Fibroblast of pulmonary artery (primary cell): ENCODE measurements at places on chromosomes 6 and 20.
A peak's percentile ranks its signal among the peaks of the same experiment; 100 is the strongest.

DNA sequence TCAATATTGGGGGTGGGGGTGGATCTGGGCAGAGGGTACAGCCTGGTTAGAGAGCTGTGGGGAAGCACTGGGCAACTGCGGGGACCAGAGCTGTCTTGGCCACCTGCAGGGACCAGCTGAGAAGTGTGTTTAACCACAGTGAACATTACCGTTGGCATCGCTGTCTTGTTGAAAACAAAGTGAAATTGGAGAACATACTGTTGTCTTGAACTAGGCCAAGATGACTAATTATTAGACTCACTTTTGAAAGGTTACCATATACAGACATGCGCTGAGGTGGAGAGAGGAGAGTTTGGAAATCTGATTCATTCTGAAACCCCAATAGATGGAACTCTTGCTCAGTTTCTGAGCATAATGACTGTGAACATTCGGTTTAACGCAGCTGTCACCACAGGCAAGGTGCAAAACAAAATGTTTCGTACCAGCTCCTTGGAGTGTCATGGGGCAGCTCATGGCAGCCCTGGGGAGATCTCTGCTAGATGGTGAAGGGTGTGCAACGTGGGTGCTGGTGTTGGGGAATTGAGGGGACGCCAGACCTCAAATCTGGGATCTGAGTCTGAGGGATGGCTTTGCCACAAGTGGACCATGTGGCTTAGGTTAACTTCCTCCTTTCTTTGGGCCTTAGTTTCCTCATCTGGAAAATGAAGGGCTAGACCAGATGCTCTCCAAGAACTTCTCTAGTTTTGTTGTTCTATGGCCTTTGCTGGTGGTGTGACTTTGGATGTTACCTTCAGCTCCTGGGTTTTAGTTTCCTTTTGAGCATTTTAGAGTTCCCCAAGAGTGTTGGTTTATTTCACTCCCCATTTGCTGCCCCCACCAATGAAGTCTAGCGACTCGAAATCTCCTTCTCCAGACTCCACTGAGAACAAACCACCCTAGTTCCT is 24.6 kb upstream of the GTSF1L start:
- DNase-seq: peak; percentile 75

GRCh38 chr6:137928286-137928685 is 61.2 kb downstream of the TNFAIP3 start:
- DNase-seq: no peak

DNA sequence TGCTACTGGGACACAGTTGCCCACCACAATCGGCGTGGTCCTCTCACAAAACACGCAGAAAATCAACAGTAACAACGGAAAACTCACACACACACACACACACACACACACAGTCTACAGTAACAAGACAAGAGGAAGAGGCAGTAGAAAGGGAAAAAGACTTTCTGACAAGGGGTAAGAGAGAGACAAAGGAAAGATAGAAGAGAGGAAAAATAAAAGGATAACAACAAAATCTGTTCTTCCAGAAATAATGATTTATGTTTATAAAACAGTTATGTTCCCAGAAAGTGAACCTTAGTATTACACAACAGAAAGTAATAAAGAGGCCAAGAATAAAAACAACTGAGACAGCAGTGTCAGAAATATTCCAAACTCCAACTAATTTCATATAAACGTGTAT is 2.9 kb downstream of the RANBP9 start:
- DNase-seq: peak; percentile 56

DNA sequence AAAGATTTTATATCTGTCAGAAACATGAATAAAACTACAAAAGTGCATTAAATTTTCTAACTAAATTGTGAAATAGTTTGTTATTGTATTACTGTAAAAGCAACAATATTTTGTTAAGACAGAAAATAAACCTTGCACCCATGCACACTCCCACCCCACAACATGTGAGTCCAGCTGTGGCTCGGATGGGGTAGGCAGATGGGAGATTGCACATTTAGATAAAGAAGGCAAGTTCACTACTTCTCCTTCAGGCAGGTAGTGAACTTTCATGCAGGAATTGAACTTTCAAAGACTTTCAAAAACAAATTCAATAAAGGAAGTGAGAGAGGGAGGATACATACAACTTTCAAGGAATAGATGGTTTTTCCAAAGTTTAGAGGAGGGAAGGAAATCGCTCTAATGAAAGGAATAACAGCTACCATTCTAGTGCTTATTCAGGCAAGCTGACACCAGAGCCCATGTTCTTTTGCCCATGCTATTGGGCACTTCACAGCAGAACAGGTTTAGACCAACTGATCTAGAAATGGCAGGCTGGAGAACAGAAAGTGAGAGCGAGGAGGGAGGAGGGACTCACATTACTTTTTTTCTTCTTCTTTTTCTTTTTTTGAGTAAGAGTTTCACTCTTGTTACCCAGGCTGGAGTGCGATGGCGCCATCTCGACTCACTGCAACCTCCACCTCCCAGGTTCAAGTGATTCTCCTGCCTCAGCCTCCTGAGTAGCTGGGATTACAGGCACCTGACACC is 28.5 kb downstream of the SF3B5 start:
- DNase-seq: no peak

DNA sequence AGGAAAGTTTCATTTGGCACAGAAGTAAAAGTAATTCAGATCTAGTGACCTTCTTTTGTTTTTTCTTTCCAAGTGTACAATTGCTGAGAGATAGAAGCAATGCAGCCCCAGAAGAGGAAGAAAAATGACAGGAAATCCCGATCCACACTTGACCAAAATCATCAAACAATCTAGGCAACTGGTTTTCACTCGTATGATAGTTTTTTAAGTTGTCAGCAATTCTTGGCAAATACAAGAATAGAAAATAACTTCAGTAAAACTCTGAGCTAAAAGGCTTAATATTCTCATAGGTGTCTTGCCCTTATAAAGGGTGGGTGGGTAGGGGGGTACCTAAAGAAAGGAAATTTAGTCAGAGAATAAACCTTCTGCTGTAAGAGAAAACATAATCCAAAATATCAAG is 36.0 kb downstream of the SESN1 start:
- no peak for DNase-seq

GRCh38 chr20:19265646-19266374 is 53.4 kb downstream of the SLC24A3 start:
- DNase-seq: no peak
